ENCODE measurements at places on chromosomes 3 and 15.

- no peak for DNase-seq
Observed at GRCh38 chr3:172625404-172625803, 85.5 kb downstream of the NCEH1 start.

- no peak for DNase-seq
Observed at GRCh38 chr3:188165596-188165995, 11.6 kb downstream of the LPP start.

DNA sequence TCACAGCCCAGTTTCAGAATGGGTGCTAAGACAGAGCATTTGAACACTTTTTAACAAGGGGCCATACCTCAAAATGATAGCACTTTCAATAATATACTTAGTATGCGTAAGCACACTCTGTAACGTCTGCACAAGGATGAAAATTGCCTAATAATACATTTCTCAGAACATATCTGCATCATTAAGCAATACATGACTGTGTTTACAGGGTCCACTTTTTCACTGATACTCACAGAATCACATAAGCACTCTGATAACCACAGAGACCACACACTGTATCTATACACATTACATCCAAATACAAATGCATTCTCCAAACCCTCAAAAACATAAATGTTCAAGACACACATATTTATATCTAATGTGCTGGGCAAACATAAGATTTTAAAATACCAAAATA, 79.8 kb downstream of the NR1I2 start:
- no peak for DNase-seq

DNA sequence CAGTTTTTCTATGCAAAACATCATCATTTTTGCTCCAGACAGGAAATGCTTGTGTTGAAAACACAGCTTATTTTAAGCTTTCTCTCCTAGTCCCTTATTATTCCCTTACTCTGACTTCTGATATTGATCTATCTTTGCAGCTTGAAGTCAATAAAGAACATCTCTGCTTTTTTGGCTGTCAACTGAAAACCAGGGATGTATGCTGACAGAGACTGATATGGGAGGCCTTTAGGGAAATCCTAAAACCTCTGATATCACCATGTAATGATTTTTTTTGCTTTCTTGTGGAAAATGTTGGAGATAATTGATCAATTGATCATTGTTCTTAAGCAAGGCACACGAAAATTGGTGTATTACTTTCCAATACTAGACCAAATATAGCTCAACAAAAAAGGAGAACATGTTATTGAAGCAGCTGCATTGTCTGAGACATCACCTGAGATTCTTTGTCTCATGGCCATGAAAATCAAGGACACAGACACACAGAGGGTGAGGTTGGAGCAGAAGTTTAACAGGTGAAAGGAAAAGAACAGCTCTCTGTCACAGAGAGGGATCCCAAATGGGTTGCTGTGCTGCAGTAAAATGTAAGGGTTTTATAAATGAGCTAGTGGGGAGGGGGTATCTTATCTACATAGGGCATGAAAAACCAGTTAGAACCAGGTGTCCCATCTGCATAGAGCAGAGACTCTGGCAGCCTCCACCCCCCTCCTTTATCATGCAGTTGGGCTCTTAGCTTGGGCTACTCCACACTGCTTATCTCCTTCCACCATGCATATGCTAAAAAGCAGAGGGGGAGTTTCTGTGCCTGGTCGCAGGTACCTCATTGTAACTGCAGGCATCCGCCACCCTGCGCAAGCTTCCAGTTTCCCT, 17.0 kb upstream of the SENP7 start:
- DNase-seq, result no peak

DNA sequence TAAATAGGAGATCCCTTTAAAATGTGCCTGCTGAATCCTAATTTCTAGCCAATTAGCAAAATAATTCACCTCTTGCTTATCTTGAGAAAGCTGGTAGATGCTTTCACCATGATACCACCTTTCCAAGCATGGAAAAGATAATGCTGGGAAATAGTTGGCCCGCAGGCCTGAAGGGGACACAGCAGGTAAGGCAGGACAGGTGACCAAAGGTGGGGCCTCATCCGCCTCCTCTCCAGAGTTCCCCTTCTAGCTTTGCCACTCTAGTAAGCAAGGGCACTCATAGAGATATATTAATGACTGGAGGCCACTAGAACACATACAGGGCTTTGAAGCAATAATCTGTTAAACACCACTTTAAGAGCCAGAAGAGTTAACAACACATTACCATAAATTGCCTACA, 45.5 kb downstream of the SATB1 start:
- DNase-seq, result no peak

GRCh38 chr3:40187945-40188344, 121.6 kb upstream of the EIF1B start:
- no peak for DNase-seq

- no peak for DNase-seq
Observed at GRCh38 chr15:82130248-82130647, 84.4 kb upstream of the MEX3B start.

DNA sequence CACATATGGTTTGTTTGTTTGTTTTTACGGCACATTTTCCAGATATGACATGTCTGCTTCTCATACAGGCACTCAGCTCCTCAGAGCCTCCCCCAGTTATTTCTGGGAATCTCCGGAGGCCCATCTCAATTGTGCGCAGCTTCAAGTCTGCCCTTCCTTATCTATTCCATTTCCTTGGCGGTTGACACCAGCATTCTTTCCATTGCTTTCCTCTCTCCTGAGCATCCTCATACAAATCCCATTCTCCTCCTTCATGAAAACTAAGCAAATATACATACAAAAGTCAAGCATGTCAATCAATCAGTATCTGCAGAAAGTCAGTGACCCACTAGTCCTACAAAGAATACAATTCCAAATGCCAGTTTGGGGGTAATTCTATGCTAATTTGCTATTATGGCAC, 166.7 kb downstream of the SQOR start:
- DNase-seq, result no peak

DNA sequence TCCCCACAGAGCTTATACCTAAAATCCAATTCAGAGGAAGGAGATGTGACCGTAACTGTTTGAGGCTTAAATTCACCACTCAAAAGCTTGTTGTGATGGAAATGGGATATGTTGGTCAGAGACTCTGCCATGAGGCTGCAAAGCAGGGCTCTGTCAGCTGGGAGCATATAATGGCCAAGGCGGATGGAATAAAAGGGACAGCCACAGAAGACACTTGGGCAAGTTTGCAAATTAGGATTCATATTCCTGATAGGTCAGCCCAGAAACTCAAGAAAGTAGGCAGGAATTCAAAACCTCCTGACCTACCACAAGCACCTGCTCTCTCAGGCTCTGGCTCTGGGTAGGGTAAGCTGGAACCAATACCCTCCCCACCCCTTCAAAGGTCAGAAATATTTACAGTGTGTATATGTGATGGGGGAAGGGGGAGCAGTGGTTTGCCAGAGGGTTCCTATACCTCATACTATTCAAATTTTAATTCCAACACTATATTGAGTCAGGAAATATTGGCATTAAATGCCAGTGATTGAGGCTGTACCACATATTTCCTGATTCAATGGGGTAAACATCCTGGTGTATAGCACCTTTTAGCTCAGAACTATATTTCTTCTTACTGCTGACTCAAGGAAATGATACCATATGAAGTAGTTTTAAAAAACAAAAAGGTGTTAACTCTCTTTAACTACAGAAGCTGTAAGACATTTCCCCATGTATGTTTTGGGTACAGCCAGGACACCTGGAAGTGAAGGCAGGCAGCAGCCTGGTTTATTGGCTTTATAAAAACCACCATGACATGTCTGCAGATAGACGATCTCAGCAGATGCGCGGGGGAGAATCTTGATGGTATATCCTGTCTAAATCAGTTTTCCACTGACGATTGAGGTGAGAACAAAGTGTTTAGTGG, 19.2 kb downstream of the FYCO1 start:
- DNase-seq, result no peak

DNA sequence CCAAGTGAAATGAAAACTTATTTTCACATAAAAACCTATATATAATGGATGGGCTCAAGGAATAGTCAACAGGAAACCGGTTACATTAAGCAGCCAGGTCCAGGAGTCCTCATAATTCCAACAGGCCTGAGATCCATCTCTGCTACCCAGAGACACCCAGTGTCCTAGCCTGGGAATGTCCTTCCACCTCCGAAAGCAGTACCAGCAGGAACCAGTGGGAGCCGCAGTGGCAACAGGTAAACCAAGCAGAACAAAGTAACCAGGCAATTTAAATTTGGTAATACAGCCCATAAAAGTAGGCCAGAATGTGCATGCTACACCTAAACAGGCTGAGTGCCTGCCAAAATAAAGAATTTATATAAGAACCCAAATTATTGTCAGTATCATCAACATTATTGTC, 195.6 kb downstream of the ZBBX start:
- no peak for DNase-seq

GRCh38 chr3:129855170-129855831, 38.2 kb downstream of the TMCC1 start:
- no peak for DNase-seq

- no peak for DNase-seq
Observed at GRCh38 chr3:9701006-9701405, 2.6 kb upstream of the CPNE9 start.

DNA sequence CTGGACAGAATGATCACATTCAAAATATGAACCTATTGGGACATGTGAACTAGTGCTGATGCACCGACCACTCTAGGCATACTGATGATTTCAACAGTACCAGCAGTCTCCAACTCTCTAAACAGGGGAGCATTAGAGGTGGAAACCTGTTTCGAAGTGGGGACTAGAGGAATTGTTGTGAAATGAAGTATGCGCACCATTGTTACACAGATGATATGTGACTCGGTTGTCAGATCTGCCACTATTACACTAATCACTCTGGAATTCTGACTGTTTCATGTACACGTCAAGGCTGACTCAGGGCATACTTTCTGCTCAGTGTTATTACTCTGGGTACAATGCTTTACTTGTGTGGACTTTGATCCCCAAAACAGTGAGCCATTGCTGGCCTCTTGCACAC, 198.2 kb upstream of the UBE2E2 start:
- DNase-seq, result no peak

- DNase-seq, result no peak
Observed at GRCh38 chr3:179732661-179733348, 80.0 kb downstream of the USP13 start.

DNA sequence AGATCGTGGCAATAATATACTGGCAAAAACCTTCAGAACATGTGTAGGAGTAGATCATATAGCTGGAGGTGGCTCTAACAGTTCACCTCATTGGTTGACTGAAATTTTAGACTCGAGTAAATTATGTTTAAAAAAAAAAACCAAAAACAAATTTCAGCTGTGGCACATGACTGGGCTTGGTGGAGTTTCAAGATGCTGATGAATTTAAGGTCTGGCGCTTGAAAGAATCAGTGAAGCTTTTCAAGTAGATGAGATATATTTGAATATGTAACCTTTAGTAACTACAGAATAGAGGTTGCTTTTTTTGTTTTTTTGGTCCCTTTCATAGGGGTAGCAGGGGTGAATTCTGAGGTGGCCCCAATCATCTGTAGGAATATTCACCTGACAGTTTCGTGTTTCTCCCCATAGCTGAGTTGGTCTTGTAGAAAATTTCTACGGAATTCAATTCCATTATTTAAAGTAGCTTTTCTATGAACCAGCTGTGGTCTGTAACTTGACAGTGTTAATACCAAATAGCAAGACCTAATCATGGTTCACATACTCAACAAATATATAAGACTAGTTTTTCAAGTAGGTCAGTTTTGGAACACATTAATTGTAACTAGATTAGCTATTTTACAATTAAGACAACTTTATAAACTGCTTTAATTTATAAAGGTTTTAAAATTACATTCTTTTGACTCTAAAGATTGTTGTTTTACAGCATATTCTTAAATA, 65.6 kb downstream of the MAP4 start:
- no peak for DNase-seq

DNA sequence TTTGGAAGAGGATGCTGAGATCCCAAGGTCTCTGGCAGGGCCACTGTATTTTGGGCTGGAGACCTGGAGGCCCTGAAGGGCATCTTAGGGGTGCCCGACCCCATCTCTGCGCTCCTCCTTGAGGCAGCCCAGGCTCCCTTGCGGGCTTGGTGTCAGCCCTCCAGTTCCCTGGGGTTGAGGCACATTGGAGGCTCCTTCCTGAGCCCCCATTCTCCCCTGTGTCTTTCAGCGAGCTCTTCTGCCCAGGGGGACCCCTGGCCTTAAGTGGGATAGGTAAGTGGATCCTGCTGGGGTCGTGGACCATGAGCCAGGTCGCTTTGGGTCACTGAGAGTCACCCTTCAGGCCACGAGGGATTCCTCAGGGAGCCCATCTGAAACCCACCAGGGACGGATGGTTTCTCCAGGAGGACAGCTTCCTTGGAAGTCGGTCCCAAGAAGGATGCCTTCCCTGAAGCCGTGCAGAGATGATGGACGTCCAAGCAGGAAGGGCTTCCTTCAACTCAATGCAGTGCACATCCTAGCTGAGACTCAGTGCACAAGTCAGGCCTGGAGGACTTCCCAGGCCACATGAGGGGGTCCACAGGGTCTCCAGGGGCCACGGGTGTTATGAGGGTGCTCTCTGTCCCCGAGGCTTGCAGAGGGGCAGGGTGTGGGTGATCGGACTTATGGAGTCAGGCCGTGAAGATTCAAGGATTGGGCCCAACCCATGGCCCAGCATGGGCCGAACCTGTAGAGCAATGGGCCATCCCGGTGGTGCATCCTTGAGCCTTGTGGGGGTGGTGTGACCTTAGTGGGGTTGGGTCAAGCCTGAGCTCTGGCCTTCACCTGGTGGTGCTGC, 224.3 kb downstream of the SNRPN start:
- DNase-seq, result no peak

GRCh38 chr3:167705840-167706239, 28.9 kb downstream of the PDCD10 start:
- no peak for DNase-seq

Measured in NCI-H2081 (cell line).